ENCODE measurements at places on chromosomes 12 and 14.

DNA sequence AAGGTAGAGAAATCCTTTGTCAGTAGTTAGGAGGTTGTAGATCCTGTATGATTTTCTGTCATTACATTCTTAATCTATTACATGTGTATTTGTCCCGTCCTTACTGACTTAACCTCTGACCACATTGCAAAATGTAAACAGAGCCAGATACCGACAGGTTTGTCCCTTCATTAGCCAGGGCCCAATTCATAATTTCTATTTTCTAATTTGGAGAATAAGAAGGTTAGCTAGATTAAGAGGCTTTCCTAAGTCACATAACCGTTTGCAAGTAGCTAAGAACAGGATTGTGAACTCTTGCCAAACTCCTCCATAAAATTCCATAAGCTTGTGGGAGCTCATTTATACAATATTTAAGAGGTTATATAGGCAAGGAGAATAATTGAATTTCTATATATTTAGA is 352.6 kb downstream of the RAD51B start:
- DNase-seq, result no peak

DNA sequence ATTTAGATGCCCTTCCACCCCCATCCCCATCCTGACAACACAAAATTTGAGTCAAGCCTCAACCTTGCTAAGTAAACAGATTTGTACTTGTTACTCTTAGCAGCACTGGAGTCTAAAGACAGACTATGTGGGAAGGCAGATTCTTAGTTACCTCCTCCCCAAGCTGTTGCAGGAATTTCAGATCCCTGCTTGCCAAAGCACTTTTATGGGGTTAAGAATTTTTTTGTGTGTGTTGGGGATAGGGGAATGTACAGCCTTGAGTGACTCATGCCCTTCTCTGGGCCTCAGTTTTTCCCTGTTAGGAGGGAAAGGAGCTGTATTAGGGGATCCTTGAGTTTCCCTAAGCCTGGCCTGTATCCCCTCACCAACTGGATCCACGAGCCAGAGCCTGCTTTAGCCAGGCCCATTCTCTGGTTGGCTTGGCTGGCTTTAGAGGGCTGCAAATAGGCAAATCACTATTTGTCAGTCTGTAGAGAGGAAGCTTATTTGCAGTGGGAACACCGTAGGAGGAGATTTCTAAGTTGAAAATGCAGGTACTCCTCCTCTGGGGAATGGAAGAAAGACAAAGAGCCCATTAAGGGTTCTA is 27.7 kb upstream of the RNU6-8 start:
- no peak for DNase-seq

- peak; percentile 81 for DNase-seq
Measured at GRCh38 chr14:23829736-23830471, 123.7 kb upstream of the DHRS4 start.

DNA sequence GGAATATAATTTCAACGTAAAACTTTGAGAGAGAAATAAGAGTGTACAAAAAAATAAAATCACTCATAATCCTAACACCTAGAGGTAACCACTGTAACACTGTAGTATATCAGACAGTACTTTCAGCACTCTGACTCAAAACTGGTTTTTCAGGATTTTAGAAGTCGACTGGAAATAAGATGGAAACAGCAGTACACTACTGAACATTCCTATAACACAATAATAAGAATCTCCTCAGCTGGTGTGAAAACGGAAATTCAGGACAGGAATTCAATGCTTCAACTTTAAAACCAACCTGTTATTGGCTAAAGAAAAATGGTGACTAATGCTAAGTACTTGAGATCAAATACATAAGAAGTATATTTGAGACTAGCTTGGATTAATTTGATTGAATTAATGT is 12.3 kb upstream of the PITPNM2 start:
- peak; percentile 34 for DNase-seq

DNA sequence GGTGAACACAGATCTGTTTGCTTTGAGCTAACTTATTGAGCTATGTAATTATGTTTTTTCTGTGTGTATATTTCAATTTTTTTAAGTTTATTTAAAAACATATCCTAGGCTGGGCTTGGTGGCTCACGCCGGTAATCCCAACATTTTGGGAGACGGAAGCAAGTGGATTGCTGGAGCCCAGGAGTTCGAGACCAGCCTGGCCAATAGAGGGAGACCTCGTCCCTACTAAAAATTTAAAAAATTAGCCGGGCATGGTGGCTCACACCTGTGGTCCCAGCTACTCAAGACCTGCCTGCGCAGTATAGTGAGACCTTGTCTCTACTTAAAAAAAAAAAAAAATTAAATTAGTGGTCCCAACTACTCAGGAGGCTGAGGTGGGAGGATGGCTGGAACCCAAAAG is 16.2 kb upstream of the RNASE1 start:
- DNase-seq, result no peak

- DNase-seq, result no peak
Measured at GRCh38 chr14:23624830-23625404, 11.2 kb upstream of the DHRS2 start.

GRCh38 chr12:29622251-29622650 is 124.8 kb upstream of the OVCH1 start:
- no peak for DNase-seq

- no peak for DNase-seq
Measured at GRCh38 chr14:47389535-47389934, 285.9 kb downstream of the MDGA2 start.

DNA sequence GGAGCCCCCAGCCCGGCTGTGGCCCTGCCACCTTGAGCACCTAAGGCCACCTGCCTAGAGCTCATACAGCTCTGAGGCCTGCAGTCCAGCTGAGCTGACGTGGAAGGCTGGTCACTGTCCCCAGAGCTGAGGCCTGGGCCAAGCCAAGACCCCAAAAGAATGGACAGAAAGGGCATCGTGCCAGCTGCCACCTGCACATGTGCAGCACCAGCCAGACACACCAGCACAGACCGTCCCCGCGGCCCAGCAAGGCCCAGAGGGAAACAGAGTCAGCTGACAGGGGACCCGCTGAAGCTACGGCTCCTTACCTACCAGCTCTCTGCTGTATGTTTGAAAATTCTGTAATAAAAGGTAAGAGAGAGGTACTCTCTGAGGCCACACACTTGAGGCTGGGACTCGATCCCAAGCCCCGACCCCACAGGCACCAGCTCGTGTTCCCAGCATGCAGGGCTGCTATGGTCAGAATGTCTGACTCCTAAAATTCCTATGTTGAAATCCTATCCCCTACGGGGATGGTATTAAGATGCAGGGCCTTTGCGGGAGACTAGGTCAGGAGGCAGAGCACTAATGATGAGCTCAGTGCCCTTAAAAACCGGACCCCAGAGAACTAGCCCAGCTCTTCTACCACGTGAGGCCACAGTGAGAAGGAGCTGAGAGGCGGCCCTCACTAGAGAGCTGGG is 25.4 kb downstream of the BRF1 start:
- no peak for DNase-seq

DNA sequence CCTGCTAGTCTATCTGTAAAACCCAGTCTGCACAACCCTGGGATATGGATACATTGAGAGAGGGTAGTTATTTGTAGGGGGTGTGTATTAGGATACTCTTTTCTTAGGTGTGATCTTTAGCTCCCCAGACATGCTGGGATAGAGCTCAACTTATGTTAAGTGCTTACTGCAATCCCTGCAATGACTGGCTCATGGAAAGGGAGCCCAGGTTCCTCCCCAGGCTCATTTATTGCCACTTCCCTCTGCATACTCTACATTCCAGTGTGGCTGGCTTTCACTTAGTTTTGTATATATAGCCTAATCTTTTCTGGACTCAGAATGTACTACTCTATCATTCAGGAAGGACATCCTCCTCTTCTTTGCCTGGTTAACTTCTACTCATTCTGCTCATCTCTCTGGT is 172.0 kb downstream of the SYT10 start:
- no peak for DNase-seq
